ENCODE measurements at places on chromosomes 4 and X. TPM values are rescaled to one million over a fixed set of nuclear protein-coding genes. Genes with fewer than 3 reads are reported as not detected.

GRCh38 chrX:19593690-19594089 is 78.4 kb upstream of the MAP3K15 start:
- peaks cover 6% of the 10 kb centered on the region for H3K4me1 ChIP-seq
- no peak overlapping the region for H3K27ac ChIP-seq
- H3K27me3 ChIP-seq, result no peaks in the 10 kb centered on the region
- DNase-seq, result peak; percentile 72

GRCh38 chr4:156388826-156389225 is 435.2 kb upstream of the CTSO start:
- H3K4me1 ChIP-seq, result no peaks in the 10 kb centered on the region
- no peak overlapping the region for H3K4me3 ChIP-seq
- no peaks in the 10 kb centered on the region for H3K27me3 ChIP-seq

- no peaks in the 10 kb centered on the region for H3K4me1 ChIP-seq
- H3K4me3 ChIP-seq, result no peak overlapping the region
- H3K27ac ChIP-seq, result no peak overlapping the region
- DNase-seq, result no peak
Measured at GRCh38 chr4:73765296-73765695, 24.9 kb downstream of the CXCL8 start.

GRCh38 chr4:186688150-186688943 is 35.3 kb downstream of the FAT1 start:
- DNase-seq, result peak; percentile 90
- H3K4me3 ChIP-seq, result peak overlapping the region; percentile 5
- peak overlapping the region; percentile 70 for H3K27ac ChIP-seq
- no peaks in the 10 kb centered on the region for H3K27me3 ChIP-seq
- no peaks in the 10 kb centered on the region for H3K36me3 ChIP-seq

DNA sequence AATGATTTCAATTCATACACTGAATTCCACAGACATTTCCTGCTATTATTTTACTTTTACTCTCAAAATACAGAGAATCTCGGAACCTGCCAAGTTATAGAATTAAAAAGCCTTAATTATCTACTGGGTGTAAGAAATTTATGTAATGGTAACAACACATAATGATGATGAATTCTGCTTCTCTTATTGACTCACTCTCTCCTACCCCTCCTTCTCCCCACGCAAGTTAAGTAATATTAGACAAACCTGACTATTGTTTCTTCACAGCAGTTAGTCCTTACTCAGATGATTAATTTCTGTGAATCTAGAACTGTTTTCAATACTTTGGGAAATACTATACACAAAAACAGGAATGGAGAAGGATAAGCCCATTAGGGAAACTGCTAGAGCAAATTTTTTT is 762.0 kb downstream of the CCSER1 start:
- no peaks in the 10 kb centered on the region for H3K36me3 ChIP-seq
- H3K27me3 ChIP-seq, result no peaks in the 10 kb centered on the region
- DNase-seq, result no peak
- H3K4me1 ChIP-seq, result no peaks in the 10 kb centered on the region
- no peak overlapping the region for H3K27ac ChIP-seq
- H3K4me3 ChIP-seq, result no peak overlapping the region

- no peak overlapping the region for H3K4me3 ChIP-seq
- no peak overlapping the region for H3K27ac ChIP-seq
- H3K4me1 ChIP-seq, result no peaks in the 10 kb centered on the region
- no peak for DNase-seq
Measured at GRCh38 chr4:61493041-61493440, 292.9 kb downstream of the ADGRL3 start.

DNA sequence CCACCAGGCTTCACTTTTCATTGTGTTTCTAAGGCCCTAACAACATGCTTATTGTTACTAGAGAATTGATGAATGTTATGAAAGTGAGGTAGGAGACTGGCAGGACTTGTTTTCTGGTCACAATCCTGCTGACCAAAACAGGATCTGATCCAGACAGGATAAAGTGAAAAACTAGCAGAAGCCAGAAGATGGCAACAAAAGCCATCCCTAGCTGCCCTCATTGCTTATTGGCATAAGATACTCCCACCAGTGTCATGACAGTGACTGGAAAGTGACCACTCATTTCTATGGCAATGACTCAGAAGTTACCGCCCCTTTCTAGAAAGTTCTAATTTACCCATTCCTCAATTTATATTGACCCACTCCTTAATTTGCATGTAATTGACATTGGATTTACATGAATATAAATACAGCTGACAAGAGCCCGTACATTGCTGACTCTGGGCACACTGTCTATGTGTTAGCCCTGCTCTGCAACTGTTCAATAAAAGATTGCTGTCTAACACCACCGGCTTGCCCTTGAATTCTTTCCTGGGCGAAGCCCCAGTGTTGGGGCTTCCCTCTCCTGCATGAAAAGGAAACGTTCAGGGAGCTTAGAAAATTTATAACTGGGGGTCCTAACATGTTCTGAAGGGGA is 30.0 kb upstream of the FGG start:
- H3K27me3 ChIP-seq, result no peaks in the 10 kb centered on the region
- no peaks in the 10 kb centered on the region for H3K36me3 ChIP-seq
- no peak overlapping the region for H3K27ac ChIP-seq
- no peak overlapping the region for H3K4me3 ChIP-seq

- no peak for DNase-seq
- H3K27ac ChIP-seq, result no peak overlapping the region
- no peaks in the 10 kb centered on the region for H3K4me1 ChIP-seq
- H3K27me3 ChIP-seq, result no peaks in the 10 kb centered on the region
- no peaks in the 10 kb centered on the region for H3K36me3 ChIP-seq
Measured at GRCh38 chr4:25667931-25668557, 12.4 kb downstream of the SLC34A2 start.

DNA sequence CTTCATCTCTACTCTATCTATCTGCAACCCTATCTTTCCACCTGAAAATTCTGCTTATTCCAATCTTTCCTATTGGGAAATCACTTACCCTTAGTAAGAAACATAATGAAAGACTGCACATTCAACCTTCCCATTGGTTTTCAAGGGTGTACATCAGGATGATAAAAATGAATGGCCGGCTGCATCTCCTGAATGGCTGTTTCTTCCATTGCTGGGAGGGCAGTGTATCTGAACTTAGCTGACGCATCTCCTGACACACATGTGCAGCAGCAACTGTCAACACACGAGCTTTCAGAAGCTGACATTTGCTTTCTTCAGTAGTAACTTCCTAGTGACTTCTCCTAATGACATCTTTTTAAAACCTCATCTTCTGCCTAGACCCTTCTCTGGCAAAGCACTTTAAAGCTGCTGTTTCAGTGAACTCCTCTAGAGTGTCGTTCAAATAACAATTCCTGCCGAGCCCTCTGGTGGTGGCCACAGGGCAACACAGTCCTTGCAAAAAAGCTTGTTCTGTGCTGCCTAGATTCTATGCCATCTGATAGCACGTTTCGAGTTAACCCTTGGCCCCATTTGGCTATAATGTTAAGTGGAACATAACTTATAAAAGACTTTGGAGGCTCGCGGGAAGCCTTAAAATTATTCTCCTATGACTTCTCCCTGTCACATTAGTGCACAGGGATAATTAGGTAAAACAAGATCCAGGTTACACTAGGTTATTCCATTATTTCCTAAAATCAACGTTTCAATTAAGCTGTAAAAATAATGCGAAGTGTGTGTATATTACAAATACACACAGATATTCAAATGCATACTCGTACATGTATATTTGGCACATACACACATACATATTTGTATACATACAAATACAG is 2340.7 kb downstream of the PCDH7 start:
- H3K27me3 ChIP-seq, result no peaks in the 10 kb centered on the region
- H3K4me1 ChIP-seq, result peaks cover 5% of the 10 kb centered on the region
- H3K4me3 ChIP-seq, result no peak overlapping the region
- H3K27ac ChIP-seq, result no peak overlapping the region
- DNase-seq, result peak; percentile 69

GRCh38 chrX:71365356-71365874 is 742 bp upstream of the TAF1 start:
- peaks cover 4% of the 10 kb centered on the region for H3K36me3 ChIP-seq
- H3K27me3 ChIP-seq, result no peaks in the 10 kb centered on the region
- DNase-seq, result no peak
- peak overlapping the region; percentile 69 for H3K4me3 ChIP-seq
- H3K27ac ChIP-seq, result peak overlapping the region; percentile 87

DNA sequence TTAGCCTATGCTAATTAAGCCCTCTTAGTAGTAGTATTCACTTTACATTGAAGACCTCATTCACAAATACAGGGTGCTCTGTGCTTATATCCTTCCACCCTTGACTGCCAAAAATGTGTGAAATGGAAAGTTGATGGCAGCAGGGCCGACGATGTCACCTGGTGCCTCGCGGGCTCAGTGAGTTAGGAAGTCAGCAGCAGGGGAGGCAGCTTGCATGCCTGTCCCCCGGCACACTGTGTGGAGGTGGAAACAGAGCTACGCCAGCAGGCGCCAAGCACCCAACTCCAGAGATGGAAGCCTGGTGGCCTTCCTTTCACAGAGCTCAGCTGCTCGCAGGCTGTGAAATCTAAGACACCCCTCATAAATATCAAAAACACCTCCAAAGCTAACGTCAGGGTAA is 8.4 kb downstream of the MSL3 start:
- H3K27ac ChIP-seq, result no peak overlapping the region
- DNase-seq, result no peak
- no peaks in the 10 kb centered on the region for H3K27me3 ChIP-seq
- H3K36me3 ChIP-seq, result peaks cover 14% of the 10 kb centered on the region
- no peaks in the 10 kb centered on the region for H3K4me1 ChIP-seq

DNA sequence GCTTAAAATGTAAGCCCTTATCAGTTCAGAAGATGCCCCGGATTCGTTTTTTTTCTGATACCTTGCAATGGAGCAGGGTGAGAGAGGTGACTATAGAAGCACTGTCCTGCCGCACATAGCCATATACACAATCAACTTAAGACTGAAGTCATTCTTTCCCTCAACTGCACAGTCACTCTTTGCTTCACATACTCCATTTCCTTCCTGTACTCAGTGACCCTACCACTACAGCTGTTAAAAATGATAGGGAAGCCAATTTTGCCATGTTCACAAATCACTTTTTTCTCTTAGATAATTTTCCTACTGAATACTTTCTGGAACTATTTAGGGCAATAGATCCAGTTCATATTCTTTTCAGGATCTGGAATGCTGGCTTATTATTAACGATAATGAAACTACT is 300.0 kb downstream of the ANK2 start:
- no peak overlapping the region for H3K27ac ChIP-seq
- no peaks in the 10 kb centered on the region for H3K27me3 ChIP-seq
- peaks cover 2% of the 10 kb centered on the region for H3K4me1 ChIP-seq
- no peaks in the 10 kb centered on the region for H3K36me3 ChIP-seq
- H3K4me3 ChIP-seq, result no peak overlapping the region

GRCh38 chr4:64774626-64775025 is 365.4 kb upstream of the TECRL start:
- no peaks in the 10 kb centered on the region for H3K4me1 ChIP-seq
- no peak overlapping the region for H3K4me3 ChIP-seq
- H3K36me3 ChIP-seq, result no peaks in the 10 kb centered on the region
- no peak for DNase-seq
- H3K27ac ChIP-seq, result no peak overlapping the region

DNA sequence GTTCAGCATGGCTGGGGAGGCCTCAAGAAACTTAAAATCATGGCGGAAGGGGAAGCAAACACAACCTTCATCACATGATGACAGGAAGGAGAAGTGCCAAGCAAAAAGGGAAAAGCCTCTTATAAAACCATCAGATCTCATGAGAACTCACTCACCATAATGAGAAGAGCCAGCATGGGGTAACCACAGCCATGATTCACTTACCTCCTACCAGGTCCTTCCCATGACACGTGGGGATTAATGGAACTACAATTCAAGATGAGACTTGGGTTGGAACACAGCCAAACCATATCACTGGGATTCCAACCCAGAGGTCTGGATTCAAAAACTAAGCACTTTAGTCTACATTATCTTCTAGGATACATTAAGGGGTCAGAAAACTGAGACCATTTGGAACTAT is 609.6 kb upstream of the SPANXN1 start:
- no peak overlapping the region for H3K27ac ChIP-seq
- no peaks in the 10 kb centered on the region for H3K36me3 ChIP-seq
- H3K4me3 ChIP-seq, result no peak overlapping the region
- no peaks in the 10 kb centered on the region for H3K27me3 ChIP-seq

DNA sequence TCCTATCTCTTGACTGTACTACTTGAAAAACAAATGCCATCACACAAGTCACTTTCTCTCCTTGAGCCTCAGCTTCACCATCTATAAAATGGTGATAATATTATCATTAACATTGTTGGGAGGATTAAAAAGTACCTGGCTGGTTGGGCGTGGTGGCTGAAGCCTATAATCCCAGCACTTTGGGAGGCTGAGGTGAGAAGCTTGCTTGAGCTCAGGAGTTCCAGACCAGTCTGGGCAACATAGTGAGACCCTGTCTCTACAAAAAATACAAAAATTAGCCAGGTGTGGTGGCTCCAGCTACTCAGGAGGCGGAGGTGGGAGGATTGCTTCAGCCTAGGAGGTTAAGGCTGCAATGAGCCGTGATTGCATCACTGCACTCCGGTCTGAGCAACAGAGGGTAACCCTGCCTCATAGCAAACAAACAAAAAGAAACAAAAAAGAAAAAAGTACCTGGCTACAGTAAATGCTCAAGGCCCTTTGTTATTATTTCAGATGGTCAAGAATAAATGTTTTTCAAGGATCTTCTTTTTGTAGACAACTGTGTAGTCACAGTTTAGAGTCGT is 120.3 kb downstream of the CHRNA9 start:
- no peak overlapping the region for H3K27ac ChIP-seq
- no peak overlapping the region for H3K4me3 ChIP-seq
- no peaks in the 10 kb centered on the region for H3K36me3 ChIP-seq
- H3K27me3 ChIP-seq, result no peaks in the 10 kb centered on the region

DNA sequence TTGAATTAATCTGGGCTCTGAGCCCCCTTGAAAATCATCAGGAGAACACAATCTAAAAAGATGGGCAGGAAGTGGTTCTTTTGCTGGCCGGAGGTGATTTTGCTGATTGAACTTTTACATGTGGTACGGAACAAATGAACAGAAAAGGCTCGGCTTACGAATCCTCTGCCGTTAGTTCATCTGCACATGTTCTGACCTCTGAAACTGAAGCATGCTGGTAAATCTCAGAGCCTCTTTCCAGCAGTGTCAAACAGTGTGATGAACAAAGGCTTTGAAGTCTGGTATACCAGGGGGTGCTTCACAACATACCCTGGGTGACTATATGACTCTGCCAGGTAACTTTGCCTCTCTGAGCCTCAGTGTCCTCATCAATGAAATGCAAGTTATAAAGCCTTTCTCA is 194.2 kb upstream of the C1QTNF7 start:
- no peaks in the 10 kb centered on the region for H3K36me3 ChIP-seq
- no peak overlapping the region for H3K27ac ChIP-seq
- no peaks in the 10 kb centered on the region for H3K27me3 ChIP-seq
- H3K4me1 ChIP-seq, result peaks cover 21% of the 10 kb centered on the region

- no peak overlapping the region for H3K4me3 ChIP-seq
- DNase-seq, result peak; percentile 9
- no peak overlapping the region for H3K27ac ChIP-seq
- no peaks in the 10 kb centered on the region for H3K36me3 ChIP-seq
Measured at GRCh38 chr4:105022811-105023667, 123.6 kb upstream of the TET2 start.

- H3K27me3 ChIP-seq, result no peaks in the 10 kb centered on the region
- DNase-seq, result no peak
- H3K4me3 ChIP-seq, result no peak overlapping the region
- no peaks in the 10 kb centered on the region for H3K36me3 ChIP-seq
- no peak overlapping the region for H3K27ac ChIP-seq
- no peaks in the 10 kb centered on the region for H3K4me1 ChIP-seq
Measured at GRCh38 chr4:76624241-76624681, 189.2 kb downstream of the SHROOM3 start.

- no peak for DNase-seq
- H3K36me3 ChIP-seq, result no peaks in the 10 kb centered on the region
Measured at GRCh38 chrX:141405853-141406492, 163.7 kb upstream of the SPANXC start.

EPGN gene
- not detected for total RNA-seq

GPM6B gene
- total RNA-seq, result 9.5 TPM

HDX gene
- not detected for total RNA-seq

GUCY1B1 gene
- not detected for total RNA-seq

RAI2 gene
- not detected for total RNA-seq

MAGEA10 gene
- total RNA-seq, result not detected

RNF212 gene
- total RNA-seq, result 2.4 TPM

PAQR3 gene
- 11.0 TPM for total RNA-seq

Data from A673 (cell line).